ENCODE measurements at places on chromosomes 1 and 21.

DNA sequence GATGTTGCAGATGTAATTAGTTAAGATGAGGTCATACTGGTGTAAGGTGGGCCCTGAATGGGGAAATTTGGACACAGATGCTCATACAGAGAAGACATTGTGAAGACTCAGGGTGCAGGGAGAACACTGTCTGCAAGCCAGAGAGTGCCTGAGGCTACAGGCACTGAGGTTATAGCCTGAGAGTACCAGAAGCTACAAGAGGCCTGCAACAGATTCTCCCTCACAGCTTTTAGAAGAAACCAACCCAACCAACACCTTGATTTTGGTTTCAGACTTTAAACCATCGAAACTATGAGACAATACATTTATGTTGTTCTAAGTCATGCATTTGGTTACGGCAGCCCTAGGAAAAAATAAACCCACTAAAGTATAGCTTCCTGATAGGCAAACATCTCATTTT lies 321.7 kb upstream of the USP25 start:
- DNase-seq = no peak

DNA sequence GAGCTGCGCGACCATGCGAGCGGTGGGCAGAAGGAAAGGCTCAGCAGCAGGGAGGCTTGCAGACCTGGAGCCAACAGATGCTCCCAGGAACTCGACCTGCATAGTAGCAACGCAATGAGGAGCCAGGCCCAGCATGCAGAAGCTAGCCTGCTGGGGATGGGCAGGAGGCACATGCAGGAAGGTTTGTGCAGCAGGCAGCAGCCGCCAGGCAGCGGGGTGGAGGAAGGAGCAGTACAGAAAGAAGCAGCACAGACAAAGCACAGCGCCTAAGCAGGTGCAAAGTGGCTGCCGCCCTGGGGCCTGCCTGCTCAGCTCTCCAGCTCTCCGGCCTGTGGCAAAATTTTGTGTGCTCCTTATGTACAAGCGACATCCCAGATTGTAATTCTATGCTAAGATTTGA lies 213.5 kb upstream of the MAP1LC3C start:
- no peak for DNase-seq

GRCh38 chr1:5408401-5408800 lies 583.8 kb downstream of the NPHP4 start:
- DNase-seq = no peak

GRCh38 chr1:219152751-219153150 lies 20.9 kb upstream of the LYPLAL1 start:
- DNase-seq = no peak

GRCh38 chr1:161153682-161154337 lies at the start of gene UFC1:
Gene UFC1 (plus strand): TSS chr1:161153978. CDS start chr1:161153998, 20 bp downstream.
- no peak for DNase-seq

DNA sequence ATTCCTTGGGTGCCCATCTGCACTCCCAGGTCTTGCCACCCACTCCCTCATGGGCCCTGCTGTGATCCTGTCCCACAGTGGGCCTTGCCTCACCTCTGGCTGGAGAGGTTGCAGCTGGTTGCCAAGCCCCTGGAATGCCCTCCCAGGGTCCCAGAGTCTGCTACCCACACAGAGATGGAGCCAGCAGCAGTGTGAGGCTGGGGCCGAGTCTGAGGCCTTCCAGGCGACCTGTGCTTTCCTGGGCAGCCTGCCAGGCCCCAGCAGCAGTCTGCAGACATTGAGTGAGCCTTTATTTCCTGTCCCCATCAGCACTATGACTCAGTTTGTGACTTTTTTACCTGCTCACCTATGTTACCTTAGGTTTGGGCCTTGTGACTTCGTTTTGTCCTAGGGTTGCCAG lies 25.0 kb upstream of the TSPAN2 start:
- DNase-seq = no peak

DNA sequence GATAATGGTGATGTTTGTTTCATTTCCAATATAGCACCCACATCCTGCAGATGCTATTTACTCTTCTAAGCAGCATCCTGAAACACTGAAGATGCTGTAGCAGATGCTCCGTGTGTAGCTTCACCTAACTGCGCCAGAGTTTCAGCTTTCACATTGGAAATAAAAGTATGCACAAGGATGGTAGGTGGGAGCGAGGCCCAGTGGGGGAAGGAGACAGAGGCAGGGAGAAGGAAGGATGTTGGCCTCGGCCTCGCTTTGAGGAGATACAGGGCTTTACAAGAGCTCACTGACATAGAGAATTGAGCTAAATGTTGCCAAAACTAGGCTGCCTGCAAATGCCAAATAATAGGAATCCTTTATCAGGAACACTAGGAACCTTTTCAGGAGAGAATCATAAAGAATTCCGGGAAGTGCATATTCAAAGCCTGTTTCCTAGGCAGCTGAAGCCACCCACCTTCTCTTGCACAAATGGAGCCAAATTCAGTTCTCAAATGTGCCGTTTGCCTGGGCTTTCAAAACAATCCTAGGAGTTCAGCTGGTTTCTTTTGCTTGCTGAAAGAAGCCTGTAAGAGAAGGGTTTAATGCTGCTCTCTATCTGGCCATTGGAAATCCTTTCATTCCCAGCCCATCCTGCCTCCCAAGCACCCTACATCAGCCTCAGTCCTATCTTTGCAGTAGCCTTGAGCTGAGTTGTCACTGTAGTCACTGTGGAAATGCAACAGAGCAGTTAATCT lies 135.4 kb upstream of the ATP1B1 start:
- no peak for DNase-seq

DNA sequence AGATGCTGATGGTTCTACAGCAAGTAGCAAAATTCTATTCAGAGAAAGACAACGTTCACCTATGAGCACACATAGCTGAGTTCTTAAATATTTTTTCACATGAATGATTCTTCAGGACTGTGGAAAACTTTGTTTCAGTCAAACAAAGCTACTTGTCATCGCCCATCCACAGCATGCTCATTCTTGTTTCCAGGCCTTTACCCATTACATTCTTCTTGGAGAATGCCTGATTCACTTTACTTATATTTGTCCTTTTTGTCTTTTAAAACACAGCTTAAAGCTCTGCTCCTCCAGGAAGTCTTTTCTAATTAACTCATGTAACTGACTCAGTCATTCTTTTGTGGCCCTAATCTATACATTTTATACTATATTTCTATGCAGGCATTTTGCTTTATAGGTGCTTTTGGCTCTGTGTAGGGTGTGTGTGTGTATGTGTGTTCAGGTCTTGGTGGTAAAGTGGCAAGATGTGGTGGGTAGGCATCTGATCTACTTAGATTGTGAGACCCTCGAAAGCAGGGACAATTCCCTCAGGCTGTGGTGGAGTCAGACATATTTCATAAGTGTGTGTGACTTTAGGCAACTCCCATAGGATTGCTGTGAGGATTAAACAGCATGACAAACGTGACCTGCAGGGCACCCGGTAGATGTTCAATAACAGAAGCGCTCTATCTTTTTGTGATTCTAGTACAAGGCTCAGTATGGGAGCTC lies 11.8 kb upstream of the MARK1 start:
- no peak for DNase-seq

DNA sequence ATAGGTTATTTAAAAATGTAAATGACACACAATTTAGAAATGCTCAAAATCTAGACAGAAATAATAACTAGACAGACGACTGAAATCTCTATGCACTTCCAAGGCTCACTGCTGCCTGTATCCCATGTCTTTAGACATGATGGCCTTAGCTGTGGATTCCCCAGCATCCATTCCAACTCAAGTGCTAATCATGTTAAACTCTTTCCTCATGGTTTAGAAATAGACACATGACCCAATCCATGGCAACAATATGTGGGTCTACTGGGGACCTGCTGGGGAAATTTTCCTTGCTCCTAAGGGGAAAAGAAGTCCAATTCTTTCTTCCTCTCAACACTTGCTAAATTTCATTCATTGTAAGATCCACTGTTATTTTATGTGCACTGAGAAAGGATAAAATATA lies 188.5 kb downstream of the SLC45A1 start:
- no peak for DNase-seq

Data from vagina (tissue), 2 donors.